ENCODE measurements at places on chromosomes 4 and X.

DNA sequence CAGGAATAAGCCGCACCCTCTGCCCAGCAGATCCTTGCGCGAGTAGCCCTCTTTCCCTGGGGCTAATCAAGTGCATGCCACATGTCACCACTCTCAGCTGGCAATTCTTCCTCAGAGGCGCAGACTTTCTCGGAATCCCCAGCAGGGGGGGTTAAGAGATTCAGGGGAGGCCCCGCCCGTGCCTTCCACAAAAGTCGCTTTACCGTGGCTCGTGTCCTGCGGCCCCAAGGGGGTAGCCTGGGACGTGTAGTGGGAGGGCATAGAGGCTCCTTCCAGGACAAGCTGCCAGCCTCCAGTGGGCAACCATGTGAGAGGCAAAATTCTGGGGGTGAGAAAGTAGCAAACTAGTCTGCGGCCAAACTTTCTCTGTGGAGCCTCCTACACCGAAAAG is 652 bp downstream of the SRPX start:
- no peak for DNase-seq

DNA sequence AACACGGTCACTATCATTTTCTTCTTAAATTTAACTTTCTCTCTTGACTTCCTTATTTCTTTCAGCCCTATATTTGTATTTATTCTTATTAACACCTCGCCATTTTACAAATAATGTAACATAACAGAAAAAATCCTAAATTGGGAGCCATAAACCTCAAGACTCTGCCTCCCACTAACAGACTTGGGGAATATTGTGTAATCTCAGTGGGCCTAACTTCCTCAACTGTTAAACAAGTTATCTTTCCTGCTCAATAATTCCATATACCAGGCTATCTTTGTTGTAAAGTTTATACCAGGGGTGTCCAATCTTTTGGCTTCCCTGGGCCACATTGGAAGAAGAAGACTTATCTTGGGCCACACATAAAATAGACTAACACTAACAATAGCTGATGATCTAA is 26.2 kb downstream of the PRSS12 start:
- no peak for DNase-seq

GRCh38 chr4:92381616-92382015 is 77.8 kb downstream of the GRID2 start:
- DNase-seq = no peak

- no peak for DNase-seq
Observed at GRCh38 chr4:102321260-102321995, 23.9 kb downstream of the SLC39A8 start.

DNA sequence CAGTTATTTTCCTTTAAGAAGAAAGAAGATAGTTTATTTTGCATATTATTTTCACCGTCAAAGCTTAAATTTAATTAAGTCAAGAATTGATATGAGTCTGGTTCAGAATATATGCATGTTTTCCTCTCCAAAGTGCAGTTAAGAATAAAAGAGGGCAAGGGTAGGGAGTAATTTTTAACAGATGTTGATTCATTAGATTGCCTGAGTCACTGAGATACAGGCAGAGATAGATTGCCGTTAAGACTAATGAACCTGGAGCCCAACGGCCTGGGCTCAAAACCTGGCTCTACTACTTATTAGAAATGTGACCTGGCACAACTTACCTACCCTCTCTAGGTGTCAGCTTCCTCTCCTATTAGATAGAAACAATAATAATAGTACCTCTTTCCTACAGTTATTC is 1037.4 kb upstream of the PABPC4L start:
- no peak for DNase-seq

DNA sequence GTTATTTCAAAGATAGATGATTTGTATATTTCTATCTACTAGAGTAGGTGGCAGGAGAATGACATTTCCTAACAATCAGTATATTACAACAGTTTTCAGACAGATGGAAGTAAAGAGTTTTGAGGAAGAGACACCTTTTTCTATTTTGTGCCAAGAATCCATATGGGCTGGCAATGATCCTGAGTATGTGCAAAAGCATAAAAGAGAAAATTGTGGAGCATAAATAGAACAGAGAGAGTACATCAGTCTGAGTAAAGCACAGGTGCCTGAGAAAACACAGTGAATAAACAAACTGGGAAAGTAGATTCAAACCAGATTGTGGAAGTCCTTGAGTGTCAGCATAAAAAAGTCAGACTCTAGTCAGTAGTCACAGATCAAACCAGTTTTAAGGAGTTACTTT is 96.8 kb upstream of the WDR44 start:
- DNase-seq = no peak

GRCh38 chr4:40881096-40881495 is 131.3 kb downstream of the NSUN7 start:
- DNase-seq = no peak

- peak; percentile 58 for DNase-seq
Observed at GRCh38 chr4:26320538-26321372, at the start of gene RBPJ. RBPJ (plus strand) TSS chr4:26321014; CDS start chr4:26321029, 15 bp downstream.

DNA sequence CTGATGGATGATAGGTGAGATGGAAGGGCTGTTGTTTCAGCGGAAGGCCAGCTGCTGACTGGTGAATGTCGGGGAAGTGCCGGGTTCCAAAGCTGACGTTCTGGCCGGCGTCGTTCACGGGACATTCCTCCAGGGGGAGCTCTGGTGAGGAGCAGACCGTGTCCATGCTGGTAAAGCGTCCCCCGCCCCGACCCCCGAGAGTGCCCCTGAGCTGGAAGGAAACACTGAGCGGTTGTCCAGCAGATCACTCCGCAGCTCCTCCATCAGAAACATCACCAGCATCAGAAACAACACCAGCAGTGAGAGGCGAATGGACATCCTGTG is 18.6 kb upstream of the ADRA2C start:
- no peak for DNase-seq

All from activated CD8-positive, alpha-beta memory T cell treated with anti-CD3 and anti-CD28 coated beads for 4 hours (primary cell).